Activated naive CD4-positive, alpha-beta T cell treated with Interleukin-2 at 50 U/mL for 16 hours (primary cell): ENCODE measurements at places on chromosomes 11 and 22.

GRCh38 chr11:111801135-111801534, 34.9 kb upstream of the PPP2R1B start:
- no peak for DNase-seq

GRCh38 chr11:128483211-128483788, 104.1 kb downstream of the ETS1 start:
- DNase-seq, result no peak

- DNase-seq, result peak; percentile 80
Observed at GRCh38 chr11:65899356-65900124, 648 bp downstream of the FOSL1 start.

DNA sequence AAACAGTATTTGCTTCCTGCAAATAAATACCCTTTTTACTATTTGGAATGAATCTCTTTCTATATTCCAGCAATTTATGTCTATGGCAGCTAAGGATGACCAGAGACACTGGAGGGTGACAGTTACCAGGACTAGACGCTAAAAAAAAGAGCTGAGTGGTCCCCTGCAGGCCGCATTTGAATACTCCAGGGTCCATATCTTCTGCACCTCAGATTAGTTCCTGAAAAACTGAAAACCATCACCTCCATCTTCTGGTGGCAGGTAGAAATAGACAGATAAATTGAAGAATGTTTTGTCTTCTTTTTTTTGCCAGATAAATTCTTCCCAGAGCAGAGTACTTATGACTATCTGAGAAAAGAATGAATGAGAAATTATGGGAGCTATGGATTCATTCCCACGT, 145.6 kb downstream of the CSNK2A3 start:
- no peak for DNase-seq

- no peak for DNase-seq
Observed at GRCh38 chr11:71240865-71241691, 11.3 kb downstream of the SHANK2 start.
